ENCODE measurements at places on chromosomes 7 and 10.

DNA sequence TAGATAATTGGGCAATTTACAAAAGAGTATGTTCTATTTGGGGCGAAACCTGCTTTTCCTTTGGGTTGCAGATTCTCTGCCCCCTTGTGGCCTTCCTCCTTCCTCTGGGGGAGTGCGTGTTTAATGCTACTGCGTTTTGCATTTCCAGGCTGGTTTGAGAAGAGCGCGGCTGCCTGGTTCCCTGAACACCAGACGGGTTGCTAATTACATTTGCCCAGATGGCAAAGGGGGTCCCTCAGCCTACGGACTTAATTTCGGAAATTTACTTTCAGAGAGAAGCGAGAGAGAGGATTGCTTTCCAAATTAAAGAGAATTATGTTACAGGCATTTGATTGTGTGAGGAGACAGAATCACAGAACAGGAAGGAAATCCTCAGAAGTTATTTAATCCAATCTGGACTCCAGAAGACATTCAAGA is 91.9 kb upstream of the JAZF1 start:
- DNase-seq = peak; percentile 41

DNA sequence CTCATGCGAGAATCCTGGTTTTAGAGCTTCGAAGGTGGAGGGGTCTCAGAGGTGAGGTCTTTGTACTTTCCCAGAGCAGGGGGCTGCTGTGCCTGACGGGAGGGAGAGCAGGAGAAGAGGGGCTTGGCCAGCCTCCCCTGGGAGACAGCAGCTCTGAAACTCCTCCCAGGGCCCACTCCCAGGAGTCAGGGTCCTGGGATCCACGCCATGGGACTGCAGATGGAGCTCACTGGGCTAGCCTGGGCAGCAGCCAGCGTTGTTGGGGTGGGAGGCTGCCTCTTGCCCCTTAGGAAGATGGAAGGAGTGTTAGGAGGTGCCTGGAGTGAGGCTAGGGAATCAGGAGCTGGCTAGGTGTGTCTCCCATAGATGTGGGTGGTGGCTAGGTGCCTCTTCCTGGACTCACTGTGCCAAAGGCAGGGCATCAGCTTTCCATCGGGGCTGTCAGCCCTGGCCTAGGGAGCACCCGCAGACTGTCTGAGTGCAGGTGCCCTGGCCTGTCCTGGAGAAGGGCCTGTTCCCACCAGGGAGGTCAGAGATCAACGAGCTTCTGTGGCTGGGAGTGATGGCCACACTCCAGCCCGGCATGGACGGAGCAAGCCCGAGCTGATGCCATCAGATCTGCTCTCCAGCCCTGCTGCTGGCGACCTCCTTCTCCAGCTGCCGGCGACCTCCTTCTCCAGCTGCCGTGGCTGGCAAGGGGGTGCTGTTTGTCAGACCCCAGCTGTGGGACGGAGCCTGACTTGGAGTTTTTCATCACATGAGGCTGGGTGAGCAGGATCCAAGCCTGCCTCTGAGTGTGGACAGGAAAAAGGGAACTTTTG is 111.3 kb downstream of the PTPN20 start:
- DNase-seq = no peak

- no peak for DNase-seq
Measured at GRCh38 chr7:35012160-35012559, 25.1 kb downstream of the DPY19L1 start.

DNA sequence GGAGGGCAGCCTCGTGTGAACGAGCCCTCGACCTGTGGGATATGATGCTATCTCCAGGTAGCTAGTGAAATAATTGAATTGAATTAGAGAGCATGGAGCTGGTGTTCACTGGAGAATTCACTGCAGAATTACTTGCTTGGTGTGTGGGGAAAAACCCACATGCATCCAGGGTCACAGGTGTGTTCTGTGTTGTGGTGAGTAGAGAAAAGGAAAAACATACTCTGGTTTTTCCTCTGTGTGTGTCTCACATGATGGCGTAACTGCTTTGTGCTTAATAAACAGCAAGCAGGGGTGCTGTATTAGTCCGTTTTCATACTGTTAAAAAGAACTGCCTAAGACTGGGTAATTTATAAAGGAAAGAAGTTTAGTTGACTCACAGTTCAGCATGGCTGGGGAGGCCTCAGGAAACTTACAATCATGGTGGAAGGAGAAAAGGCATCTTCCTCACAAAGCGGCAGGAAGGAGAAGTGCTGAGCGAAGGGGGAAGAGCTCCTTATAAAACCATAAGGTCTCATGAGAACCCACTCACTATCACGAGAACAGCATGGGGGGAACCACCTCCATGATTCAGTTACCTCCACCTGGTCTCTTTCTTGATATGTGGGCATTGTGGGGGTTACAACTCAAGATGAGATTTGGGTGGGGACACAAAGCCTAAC is 62.6 kb downstream of the TACR2 start:
- DNase-seq = no peak

DNA sequence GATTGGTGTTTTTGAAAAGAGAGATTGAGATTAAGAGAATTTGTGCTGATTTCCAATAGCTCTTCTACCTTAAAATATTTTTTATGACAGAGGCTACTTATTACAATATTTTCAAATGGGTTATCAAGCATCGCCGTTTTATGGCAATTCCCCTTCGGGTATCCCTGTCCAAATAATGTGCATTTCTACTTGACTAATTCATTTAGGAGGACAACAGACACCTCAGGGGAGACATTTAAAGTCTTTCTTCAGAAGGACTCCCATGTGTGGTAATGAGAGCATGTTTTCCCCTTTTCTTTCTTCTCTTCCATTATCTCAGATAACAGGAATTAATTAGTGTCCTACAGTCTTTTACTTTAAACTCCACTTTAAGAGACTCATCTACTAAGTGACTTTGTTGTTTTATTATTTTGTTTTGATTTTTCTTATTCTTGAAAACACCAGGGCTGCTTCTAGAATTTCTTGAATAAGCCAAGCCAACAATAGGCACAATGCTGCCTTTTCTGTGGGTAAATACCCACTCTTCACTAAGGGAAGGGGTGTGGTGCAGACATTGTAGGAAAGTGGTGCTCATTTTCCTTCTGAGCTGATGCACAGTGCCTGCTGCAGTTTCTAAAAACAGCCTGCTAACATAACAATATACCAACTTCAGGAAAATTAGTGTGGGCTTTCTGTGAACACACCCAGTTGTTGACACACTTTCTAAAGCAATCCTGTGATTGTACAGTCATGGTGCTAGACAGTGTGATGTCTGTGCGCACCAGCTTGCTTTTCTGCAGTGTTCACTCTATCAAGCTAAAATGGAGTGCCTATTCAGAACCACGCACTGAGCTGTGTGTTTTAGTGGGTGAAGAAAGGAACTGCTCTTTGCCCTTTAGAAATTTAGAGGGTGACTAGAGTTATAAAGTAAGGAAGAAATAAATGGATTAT is 597.7 kb downstream of the NRG3 start:
- DNase-seq = no peak

Measured in stimulated activated CD4-positive, alpha-beta T cell treated with anti-CD3 and anti-CD28 coated beads, Interleukin-2, amount 100 ng/mL, for 24 hours (primary cell).